ENCODE measurements at places on chromosomes 13 and 19.

- H3K4me3 ChIP-seq: no peak overlapping the region
- no peak overlapping the region for H3K27ac ChIP-seq
- no peaks in the 10 kb centered on the region for H3K36me3 ChIP-seq
Measured at GRCh38 chr19:28823338-28823961, 389.5 kb downstream of the UQCRFS1 start.

DNA sequence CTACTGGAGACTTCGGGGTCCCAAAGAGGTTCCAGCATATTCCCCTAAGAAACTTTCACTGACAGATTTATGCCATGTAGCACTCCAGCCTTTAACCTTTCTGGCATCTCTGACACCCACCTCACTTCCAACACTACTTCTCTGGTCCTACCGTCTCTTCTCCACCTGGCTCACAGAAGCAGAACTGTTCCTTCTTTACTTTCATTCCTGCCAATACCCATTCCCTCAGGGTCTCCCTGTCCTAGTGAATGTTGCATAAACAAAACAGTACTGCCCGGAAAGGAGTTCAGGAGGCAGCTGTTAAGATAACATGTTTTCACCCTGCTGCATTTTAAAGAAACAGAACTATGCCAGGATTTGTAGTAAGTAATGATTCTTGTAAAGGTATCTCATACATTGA lies 136.0 kb upstream of the MIR17HG start:
- H3K27ac ChIP-seq: no peak overlapping the region
- H3K4me3 ChIP-seq: no peak overlapping the region
- peaks cover 6% of the 10 kb centered on the region for H3K27me3 ChIP-seq
- DNase-seq: no peak
- no peaks in the 10 kb centered on the region for H3K4me1 ChIP-seq
- no peaks in the 10 kb centered on the region for H3K36me3 ChIP-seq

- no peak for DNase-seq
- H3K27ac ChIP-seq: no peak overlapping the region
- no peak overlapping the region for H3K4me3 ChIP-seq
Measured at GRCh38 chr19:38922482-38922881, 8.1 kb downstream of the SARS2 start.

GRCh38 chr19:54199401-54199800 lies 1.3 kb upstream of the RPS9 start:
- H3K27ac ChIP-seq: no peak overlapping the region
- DNase-seq: no peak
- no peaks in the 10 kb centered on the region for H3K27me3 ChIP-seq
- peaks cover 21% of the 10 kb centered on the region for H3K4me1 ChIP-seq
- no peak overlapping the region for H3K4me3 ChIP-seq
- H3K36me3 ChIP-seq: peaks cover 42% of the 10 kb centered on the region

DNA sequence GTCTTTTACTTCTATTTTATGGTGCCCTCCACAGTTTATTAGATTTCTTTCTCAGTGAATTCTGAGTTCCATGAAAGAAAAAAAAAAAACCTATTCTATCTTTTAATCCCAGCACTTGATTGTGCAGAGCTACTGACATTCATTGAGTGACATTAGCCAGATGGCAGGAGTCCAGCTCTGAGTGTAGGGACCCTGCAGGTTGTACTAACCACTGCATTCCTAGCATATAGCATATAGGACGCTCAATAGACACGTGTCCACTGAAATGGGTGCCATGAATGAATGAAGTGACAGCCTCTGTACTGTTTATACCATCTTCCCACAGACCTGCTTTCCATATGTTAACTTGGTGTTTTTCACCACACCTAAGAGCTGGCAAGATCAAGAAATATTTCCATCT lies 206.3 kb downstream of the RAP2A start:
- H3K36me3 ChIP-seq: no peaks in the 10 kb centered on the region
- no peak for DNase-seq
- no peak overlapping the region for H3K27ac ChIP-seq
- no peak overlapping the region for H3K4me3 ChIP-seq
- no peaks in the 10 kb centered on the region for H3K27me3 ChIP-seq

- DNase-seq: no peak
- H3K36me3 ChIP-seq: no peaks in the 10 kb centered on the region
- H3K4me1 ChIP-seq: peaks cover 8% of the 10 kb centered on the region
- no peak overlapping the region for H3K4me3 ChIP-seq
- H3K27me3 ChIP-seq: no peaks in the 10 kb centered on the region
Measured at GRCh38 chr13:80462037-80462436, 121.1 kb upstream of the SPRY2 start.

DNA sequence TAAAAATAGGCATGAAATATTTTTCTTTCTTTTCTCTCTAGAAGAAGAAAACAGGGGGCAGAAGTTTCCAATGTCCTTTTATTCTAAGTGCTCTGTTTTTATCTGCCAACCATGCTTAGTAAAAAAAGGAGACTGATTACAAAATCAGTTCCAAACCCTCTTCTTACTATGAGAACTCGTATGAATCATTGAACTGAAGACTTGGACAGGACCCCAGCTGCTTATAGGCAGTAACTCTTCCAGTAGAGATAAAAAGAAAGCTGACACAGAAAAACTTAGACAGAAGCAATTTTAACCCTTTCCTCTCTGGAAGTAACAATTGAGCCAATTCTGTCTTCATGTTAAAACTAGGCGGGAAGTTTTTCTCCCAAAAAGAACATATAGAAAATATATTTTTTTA lies 24.5 kb upstream of the FREM2 start:
- H3K27me3 ChIP-seq: no peaks in the 10 kb centered on the region
- no peak overlapping the region for H3K27ac ChIP-seq
- H3K4me3 ChIP-seq: no peak overlapping the region

Measured in RWPE2 (cell line).